ENCODE measurements at places on chromosomes 6 and 20. TPM values are rescaled to one million over a fixed set of nuclear protein-coding genes. Genes with fewer than 3 reads are reported as not detected.

DNA sequence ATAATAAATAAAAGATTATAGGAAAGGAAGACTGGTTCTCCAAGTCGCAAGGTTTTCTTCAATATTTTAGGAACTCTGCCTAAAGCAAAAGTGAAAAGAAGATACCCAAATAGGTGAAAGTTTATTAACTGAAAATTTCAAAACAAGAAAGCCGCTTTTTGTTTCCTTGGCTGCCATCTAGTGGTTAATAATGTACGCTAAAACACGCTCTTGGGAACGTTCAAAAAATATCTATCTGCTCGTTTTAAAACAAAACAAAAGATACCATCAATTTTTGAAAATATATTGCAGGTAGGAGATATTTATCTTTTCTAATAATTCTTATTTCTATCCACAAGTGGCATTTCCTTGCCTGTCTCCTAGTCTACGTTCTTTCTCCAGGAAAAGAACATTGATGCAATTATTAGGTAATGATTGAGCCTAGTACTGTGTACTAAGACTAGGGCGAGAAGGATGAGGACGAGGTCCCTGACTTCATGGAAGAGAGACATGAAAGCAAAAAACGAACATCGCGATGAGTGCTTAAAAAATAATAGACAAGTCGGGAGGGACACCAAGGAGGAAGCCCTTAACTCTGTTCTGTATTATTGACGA lies 97.2 kb downstream of the SPTLC3 start:
- H3K27ac ChIP-seq = no peak overlapping the region
- H3K4me1 ChIP-seq = no peaks in the 10 kb centered on the region
- H3K4me3 ChIP-seq = no peak overlapping the region
- peaks cover 8% of the 10 kb centered on the region for H3K27me3 ChIP-seq

GRCh38 chr6:131951576-131952230 lies 531 bp upstream of the CCN2 start:
- peaks cover 72% of the 10 kb centered on the region for H3K27me3 ChIP-seq
- no peak overlapping the region for H3K27ac ChIP-seq
- no peak for DNase-seq
- H3K4me1 ChIP-seq = peaks cover 11% of the 10 kb centered on the region

GRCh38 chr6:144683216-144684070 lies 398.3 kb downstream of the UTRN start:
- H3K27ac ChIP-seq = no peak overlapping the region
- H3K4me1 ChIP-seq = peaks cover 3% of the 10 kb centered on the region
- H3K36me3 ChIP-seq = peaks cover 69% of the 10 kb centered on the region
- no peaks in the 10 kb centered on the region for H3K27me3 ChIP-seq
- DNase-seq = no peak

DNA sequence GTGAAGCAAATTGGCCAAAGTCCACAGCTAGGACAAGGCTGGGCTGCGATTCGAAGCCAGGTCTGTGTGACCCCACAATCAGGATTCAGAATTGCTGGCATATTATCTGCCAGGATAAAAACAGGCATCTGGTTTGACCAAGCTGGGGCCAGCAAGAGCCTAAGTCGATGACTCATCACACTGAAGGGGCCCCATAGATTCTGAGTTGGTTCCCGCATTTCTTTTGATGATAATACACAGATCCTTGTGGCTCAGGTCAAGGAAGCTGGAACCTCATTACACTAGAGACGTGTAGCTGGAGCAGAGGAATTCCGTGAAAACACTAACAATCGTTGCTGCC lies 6.5 kb downstream of the KCNB1 start:
- H3K27ac ChIP-seq = no peak overlapping the region
- no peaks in the 10 kb centered on the region for H3K36me3 ChIP-seq
- no peak overlapping the region for H3K4me3 ChIP-seq
- H3K4me1 ChIP-seq = no peaks in the 10 kb centered on the region

- no peak overlapping the region for H3K27ac ChIP-seq
- no peaks in the 10 kb centered on the region for H3K4me1 ChIP-seq
- H3K4me3 ChIP-seq = no peak overlapping the region
- no peaks in the 10 kb centered on the region for H3K27me3 ChIP-seq
- DNase-seq = no peak
These were observed 648.4 kb upstream of the NRSN1 start for GRCh38 chr6:23477586-23477985.

Gene NCOA3
- total RNA-seq = 75.8 TPM

Gene SLC17A3
- 0.76 TPM for total RNA-seq
